ENCODE measurements at places on chromosomes 13 and 19.
A peak's percentile ranks its signal among the peaks of the same experiment; 100 is the strongest.

DNA sequence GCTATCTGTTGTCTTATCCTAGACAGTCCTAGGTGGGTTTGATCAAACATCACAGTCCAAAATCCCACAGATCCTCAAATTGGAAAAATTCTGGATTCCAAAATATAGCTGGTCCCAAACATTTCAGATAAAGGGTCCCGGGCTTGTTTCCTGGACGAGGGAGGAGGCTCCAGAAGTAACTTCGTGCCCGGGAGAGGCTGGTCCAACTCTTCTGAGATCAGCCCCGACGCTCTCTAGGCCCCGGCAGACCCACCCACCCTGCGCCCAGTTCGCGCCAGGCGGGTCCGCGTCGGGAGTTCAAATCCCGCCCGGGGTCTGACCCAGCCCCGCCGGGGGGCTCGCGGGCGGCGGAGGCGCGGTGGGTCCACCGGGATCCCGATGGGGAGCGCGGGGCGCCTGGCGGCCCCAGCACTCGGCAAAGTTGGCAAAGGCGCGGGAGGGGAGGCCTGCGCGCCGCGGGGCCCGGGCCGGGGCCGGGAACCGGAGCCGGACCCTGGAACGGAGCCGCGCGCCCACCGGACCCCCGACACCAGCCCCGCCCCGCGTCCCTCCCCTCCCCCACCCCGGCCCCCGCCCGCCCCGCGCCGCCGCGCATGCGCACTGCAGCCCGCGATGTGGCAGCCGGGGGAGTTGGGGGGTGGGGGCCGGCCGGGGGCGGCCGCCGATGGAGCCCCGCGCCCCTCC lies 513 bp downstream of the MIER2 start:
- DNase-seq: peak; percentile 28

DNA sequence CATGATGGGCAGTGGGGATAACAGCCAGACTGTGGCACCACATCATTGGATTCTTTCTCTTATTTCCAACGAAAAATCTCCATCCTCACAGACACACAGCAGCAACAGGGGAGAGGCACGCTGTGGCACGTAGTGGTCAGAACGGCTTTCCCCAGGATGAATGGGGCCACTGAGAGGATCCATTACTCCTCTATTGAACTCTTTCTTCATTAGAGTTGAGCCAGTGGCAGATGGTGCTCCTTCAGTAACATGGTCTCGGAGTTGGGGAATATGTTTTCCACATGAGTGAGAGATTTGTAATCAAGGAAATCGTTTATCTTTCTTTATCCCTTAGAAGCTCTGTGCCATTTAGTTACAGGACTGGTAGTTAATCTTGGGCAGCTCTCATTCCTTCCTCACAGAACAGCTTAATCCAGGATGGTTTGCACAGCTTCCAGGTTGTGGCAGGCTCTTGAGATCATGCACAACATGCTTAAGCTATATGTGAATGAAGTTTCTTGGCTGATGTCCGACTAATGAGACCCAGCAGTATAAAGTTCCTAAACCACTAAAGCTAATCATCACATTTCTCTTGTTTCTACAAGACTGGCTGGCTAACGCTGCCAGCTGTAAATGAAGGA lies 180.5 kb upstream of the SLC10A2 start:
- no peak for DNase-seq

GRCh38 chr13:29125191-29125933 lies 305.2 kb downstream of the MTUS2 start:
- no peak for DNase-seq

- DNase-seq: no peak
These were observed 23.3 kb downstream of the WTIP start for GRCh38 chr19:34504809-34505291.

DNA sequence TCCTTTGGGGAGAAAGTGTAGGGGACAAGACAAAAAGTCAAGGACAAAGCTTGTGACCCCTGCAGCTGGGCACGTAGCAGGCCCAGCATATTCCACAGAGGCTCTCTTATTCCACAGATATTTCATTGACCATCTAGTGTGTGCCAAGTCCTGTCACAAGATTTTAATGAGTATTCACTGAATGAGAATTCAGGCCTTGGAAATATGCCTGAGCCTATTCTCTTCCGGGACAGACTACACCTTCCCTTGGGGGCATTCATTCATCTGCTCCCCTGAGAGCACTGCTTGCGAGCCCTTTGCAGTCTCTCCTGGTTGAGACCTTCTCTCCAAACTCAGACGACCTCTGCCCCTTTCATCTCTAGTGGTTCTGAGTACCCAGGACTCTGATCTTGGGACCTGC lies 25.5 kb downstream of the ERICH6B start:
- DNase-seq: no peak

DNA sequence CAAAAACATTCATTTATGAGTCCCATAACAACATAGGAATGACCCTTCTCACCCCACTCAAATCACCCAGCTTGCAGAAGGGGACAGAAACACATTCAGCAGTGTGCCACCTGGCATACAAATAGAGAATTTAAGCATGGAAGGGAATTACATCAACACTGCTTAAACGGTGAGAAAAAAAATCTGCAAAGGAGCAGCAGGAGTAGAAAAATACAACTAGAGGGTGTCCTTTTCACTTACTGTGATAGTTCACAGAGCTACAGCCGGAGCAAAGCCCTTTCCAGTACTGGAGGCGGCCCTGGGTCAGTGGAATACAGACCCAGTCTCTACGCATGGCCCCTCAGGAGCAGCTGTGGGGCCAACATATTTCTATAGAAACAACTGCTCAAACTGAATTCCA lies 764.3 kb upstream of the ARGLU1 start:
- no peak for DNase-seq

DNA sequence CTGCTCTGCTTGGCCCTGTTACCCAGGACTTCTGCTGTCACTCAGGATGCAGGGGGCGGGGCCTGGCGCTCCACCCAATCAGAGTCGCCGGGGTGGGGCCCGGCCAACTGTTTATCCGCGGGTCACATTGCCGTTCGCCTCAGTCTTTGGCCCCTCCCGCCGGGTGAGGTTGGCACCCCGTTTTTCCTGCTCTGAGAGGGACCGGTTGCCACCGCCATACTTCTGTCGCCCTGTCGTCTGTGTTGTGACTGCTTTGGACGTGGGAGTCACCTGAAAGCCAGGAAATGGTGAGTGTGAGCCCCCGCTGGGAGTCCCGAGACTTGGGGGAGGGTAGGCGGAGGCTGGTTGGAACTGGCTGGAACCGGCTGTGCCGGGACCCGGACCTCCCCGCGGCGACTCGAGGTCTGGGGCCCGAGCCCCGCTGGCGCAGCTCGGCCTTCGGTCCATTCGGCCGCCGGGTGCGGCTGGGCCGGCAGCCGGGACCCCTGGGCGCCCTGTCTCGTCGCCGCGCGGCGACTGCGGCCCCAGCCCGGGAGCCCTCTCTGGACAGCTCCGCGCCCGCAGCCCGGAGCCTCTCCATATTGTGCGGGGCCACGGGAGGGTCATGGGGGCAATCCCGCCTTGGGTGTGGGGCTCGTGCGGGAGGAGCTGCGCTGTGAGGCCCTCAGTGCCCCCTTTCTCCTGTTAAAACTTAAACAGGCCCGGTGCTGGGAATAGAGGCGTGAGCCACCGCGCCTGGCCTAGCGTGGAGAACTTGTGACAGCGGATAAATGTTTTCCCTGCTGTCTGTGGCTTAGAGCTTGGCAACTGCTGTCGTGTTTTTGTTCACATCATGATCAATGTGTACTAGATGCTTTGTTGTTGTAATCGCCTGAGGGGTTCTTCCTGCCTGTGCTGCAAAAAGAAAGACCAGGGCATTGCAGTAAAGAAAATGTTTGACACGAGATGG lies at the start of gene ZNF844:
Gene ZNF844, plus strand, starts transcription at position 142 of the 949 bp plus-strand sequence. Its CDS starts 143 bp downstream, at position 285.
- peak; percentile 36 for DNase-seq

DNA sequence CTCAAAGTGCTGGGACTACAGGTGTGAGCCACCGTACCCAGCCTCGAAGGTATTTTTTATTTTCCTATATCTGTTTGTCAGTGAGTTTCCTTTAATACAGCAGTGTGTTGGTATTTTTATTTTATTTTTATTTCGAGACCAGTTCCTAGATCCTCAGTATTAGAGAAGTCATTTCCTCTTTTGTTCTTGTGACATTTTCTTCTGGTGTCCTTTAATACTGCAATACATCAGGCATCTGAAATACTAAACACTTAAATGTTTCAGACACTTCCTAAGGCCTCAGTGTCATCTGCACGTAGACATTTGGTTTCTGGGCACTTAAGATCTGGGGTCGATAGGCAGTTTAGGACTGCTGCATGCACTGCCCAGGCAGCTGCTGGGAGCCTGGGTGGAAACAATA lies 22.5 kb downstream of the GATAD2A start:
- DNase-seq: no peak

DNA sequence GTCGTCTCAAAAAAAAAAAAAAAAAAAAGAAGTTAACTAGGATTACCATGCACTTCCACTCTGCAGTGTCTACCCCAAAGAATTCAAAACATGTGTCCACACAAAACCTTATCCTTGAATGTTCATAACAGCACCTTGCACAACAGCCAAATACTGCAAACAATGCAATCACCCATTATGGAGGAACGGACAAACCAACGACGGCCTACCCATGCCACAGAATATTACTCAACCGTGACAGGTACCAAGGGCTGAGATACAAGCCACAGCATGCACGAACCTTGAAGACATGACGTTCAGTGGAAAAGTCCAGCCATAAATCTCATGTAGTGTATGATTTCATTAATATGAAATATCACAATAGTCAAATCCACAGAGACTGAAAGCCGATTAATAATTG lies 3.0 kb upstream of the SHISA7 start:
- DNase-seq: no peak

GRCh38 chr19:45784096-45784495 lies 1.8 kb upstream of the DMPK start:
- DNase-seq: no peak

DNA sequence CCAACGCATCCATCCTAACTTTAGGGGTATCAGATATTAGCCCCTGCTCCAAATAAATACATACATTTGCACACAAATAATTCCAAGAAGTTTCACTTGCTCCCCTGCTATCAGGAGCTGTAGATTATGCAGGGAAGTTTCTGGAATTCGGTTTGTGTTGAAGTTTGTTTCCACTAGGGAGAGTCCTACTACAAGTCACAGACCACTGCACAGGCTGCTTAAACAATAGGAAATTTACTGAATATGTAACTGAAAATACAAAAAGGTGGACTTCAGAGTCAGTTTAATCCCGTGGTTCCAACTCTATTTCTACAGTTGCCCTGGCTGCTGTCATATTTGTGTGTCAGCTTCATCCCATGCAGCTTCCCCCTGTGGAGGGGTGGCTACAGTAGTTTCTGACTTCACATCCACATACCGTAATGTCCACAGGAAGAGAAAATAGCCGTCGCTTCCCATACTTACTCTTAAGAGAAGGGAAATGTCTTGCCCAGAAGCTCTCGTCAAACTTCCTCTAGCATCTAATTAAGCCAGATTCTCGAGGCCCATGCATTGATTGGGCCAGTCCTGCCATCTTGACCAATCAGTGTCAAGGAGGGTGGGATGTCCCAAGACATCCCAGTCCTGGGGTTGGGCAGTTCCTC lies 286.6 kb downstream of the COG6 start:
- no peak for DNase-seq

DNA sequence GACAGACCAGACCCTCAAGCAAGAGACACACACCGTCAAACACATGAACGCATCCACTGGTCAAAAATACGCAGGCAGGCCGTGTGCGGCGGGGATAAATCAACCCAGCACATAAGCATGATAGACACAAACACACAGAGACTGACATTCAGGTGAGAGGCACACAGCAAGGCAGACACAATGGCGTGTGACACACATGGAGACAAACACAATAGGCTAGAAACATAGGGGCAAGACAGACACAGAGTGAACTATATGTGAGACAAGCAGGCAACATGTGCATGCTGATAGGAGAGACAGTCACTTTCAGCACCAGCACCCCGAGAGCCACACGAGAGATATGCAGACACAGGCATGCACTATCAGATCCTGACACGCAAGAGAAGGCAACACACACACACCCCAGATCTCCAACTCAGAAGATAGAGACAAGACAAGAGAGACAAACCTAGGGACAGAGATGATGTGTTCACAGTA lies 6.9 kb upstream of the JUNB start:
- no peak for DNase-seq

- DNase-seq: no peak
These were observed 512 bp downstream of the MED4 start for GRCh38 chr13:48094404-48094780.

- no peak for DNase-seq
These were observed 159.6 kb downstream of the FOXO1 start for GRCh38 chr13:40506592-40507446.

DNA sequence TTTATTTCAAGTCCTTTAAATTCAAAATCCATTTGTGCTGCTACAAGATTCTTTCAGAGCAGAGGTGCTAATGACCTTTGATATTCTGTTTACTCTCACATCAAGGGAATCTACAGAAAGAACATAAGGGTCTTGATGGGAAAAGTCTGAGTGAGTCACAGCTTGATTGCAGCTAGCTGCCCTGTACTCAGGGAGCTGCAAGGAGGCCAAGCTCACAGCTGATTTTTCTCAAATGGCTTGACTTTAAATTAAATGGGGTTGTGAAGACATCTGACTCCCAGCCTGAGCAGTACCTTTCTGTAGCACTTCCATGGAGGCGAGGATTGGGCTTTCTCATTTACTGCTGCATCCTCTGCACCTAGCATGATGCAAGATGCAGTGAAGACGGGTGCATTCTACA lies 62.5 kb downstream of the RAP2A start:
- no peak for DNase-seq

DNA sequence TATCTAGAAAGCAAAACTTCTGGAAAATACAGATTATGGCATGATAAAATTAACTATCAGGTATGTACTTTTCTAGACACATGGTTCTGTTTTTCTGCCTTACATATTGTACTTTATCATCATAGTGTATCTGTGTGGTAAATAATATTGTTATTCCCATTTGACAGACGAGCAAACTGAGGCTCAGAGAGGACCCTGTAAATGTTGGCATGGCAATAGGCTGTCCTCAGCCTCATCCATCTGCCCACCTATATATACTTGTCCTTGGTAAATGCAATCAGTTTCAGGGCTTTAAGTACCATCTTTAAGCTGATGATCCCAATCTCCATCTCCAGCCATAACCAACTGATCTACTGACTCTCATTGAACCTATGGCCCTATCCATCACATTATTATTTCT lies 178.0 kb downstream of the DCT start:
- no peak for DNase-seq

DNA sequence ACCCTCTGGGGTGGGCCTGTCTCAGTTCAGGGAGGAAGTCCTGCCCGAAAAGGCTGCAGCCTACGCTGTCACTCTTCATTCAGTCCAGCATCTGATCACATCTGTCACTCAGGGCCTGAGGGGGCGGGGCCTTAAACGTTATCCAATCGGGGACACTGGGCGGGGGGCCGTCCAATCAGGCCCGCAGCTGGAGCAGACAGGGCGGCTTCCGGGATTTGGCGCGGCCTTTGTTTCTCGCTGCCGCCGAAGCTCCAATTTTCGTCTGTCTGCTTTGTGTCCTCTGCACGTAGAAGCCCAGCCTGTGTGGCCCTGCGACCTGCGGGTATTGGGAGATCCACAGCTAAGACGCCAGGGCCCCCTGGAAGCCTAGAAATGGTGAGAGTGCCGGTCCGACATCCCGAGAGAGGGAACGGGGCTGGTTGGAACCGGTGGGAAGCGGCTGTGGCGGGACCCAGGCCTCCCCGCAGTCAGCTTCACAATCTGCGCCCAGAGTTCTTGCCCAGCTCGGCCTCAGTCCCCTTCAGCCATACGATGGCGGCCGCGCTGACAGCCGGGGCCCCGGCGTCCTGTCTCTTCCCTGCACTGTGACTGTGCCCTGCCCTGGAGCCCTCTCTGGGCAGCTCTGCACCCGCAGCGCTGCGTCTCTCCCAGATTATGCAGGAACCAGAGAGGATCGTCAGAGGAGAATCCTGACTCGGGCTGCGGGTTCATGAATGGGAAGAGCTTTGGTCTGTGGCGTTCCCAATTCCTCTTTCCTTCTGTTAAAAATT lies at the start of gene ZNF730:
Gene ZNF730, plus strand, starts transcription at position 224 of the 770 bp plus-strand sequence. Its CDS starts 149 bp downstream, at position 373.
- DNase-seq: no peak

Measured in effector CD4-positive, alpha-beta T cell (primary cell).